ENCODE measurements at places on chromosomes 1 and 21.

DNA sequence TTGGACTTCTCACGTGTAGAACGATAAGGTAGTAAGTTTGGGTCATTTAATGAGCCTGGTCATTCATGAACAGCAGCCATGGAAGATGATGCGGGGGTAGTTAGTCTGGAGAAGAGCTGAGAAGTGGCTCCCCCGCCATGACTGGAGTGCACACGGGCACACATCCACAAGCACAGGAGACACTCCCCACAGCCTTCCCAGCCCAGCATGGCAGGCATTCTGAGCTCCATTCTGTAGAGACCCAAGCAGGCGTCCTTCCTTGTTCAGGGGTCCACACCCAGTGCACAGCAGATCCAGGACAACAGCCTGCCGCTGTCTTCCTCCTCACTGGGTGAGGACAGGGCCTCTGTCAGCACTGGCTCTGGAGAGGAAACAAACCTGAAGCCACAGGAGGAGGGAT lies 57.0 kb downstream of the SCCPDH start:
- H3K4me3 ChIP-seq: no peak overlapping the region
- H3K36me3 ChIP-seq: peaks cover 29% of the 10 kb centered on the region
- no peak for DNase-seq
- H3K4me1 ChIP-seq: no peaks in the 10 kb centered on the region
- H3K27me3 ChIP-seq: no peaks in the 10 kb centered on the region
- peak overlapping the region; percentile 56 for H3K27ac ChIP-seq

DNA sequence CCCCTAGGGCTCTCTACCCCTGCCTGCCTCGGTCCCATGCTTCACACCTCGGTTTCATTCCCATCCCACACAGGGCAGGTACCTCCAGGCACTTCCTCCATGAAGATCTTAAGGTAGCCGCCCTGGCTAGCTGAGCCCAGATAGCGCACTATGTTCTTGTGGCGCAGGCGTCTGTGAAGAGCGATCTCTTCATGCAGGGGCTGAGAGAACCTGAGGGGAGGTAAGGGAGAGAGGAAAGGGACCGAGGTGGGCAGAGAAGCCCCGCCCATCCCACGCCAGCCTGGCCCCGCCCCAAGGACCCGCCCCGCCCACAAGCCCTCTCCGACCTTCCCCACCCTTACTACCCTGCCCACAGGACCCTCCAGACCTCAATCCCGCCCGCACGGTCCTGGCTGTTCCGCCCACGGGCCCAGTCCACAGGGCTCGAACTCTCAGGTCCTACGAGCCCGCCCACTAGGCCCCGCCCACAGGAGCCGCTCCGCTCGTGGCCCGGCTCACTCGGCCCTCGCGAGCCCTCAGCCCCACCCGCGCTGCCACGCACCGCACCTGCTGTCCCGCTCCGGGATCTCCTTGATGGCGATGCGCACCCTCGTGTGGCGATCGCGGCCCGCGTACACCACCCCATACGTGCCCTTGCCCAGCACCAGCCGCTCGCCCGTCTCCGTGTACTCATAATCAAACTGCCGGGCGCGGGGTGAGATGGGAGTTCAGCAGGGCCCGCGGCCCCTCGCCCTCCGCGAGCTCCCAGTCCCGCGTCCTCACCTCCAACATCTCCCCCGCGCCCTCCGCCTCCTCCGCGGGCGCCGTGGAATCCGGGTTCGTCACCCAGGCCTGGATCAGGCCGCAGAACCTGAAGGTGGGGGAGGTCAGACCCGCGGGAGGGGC lies 6.4 kb downstream of the MAP3K6 start:
- H3K4me3 ChIP-seq: peak overlapping the region; percentile 62
- peaks cover 1% of the 10 kb centered on the region for H3K36me3 ChIP-seq
- no peak for DNase-seq
- peaks cover 23% of the 10 kb centered on the region for H3K4me1 ChIP-seq

GRCh38 chr1:5232537-5232936 lies 578.1 kb downstream of the AJAP1 start:
- H3K27ac ChIP-seq: no peak overlapping the region
- no peaks in the 10 kb centered on the region for H3K4me1 ChIP-seq
- no peak for DNase-seq
- peaks cover 42% of the 10 kb centered on the region for H3K27me3 ChIP-seq

- peaks cover 49% of the 10 kb centered on the region for H3K4me1 ChIP-seq
- H3K27me3 ChIP-seq: no peaks in the 10 kb centered on the region
- H3K36me3 ChIP-seq: peaks cover 33% of the 10 kb centered on the region
- H3K4me3 ChIP-seq: no peak overlapping the region
Measured at GRCh38 chr1:203640117-203640516, 13.5 kb downstream of the ATP2B4 start.

DNA sequence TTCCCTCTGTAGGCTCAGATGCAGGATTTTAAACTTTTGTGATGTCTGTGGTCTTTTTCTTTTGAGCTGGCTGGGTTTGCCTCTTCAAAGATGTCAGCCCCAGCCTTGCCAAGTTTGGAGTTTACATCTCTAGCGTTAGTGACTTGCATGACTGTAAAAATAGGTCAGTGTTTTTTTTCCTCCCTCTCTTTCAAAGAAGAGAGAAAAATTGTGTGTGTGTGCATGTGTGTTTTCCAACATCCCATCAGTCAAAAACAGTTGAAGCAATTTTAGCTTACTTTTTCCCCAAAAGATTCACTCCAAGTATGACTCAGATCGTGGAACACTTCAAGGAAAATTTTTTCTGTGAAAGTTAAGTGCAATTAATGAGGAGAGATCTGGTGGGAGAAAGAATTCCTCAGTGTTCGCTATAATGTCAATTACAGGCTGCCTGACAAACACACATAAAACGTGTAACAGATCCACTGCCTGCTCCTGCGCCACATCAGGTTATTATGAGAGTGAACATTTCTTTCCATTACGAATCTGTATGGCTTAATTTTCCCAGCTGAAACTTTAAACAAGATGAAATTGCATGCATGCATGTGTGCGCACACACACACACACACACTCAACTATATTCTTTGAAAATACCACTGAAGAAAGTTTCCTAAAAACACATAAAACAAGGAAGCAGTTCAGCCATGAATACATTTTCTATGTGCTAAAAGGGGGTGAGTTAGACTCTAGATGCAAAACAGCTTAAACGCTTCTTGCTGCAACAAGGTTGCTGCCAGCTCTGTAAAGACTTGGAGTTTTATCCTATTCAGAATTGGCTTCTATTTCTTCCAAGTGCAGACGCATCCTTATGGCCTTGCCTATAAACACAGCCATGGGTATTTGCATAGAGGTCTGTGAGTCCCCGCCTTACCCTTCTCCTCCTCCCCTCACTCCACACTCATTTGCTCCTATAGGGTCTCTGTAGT lies 55.5 kb downstream of the TLR5 start:
- peak overlapping the region; percentile 9 for H3K4me3 ChIP-seq
- no peaks in the 10 kb centered on the region for H3K27me3 ChIP-seq
- no peaks in the 10 kb centered on the region for H3K36me3 ChIP-seq

- H3K4me3 ChIP-seq: no peak overlapping the region
- peaks cover 9% of the 10 kb centered on the region for H3K36me3 ChIP-seq
- H3K4me1 ChIP-seq: peaks cover 26% of the 10 kb centered on the region
Measured at GRCh38 chr1:227759341-227760300, 24.4 kb downstream of the SNAP47 start.

DNA sequence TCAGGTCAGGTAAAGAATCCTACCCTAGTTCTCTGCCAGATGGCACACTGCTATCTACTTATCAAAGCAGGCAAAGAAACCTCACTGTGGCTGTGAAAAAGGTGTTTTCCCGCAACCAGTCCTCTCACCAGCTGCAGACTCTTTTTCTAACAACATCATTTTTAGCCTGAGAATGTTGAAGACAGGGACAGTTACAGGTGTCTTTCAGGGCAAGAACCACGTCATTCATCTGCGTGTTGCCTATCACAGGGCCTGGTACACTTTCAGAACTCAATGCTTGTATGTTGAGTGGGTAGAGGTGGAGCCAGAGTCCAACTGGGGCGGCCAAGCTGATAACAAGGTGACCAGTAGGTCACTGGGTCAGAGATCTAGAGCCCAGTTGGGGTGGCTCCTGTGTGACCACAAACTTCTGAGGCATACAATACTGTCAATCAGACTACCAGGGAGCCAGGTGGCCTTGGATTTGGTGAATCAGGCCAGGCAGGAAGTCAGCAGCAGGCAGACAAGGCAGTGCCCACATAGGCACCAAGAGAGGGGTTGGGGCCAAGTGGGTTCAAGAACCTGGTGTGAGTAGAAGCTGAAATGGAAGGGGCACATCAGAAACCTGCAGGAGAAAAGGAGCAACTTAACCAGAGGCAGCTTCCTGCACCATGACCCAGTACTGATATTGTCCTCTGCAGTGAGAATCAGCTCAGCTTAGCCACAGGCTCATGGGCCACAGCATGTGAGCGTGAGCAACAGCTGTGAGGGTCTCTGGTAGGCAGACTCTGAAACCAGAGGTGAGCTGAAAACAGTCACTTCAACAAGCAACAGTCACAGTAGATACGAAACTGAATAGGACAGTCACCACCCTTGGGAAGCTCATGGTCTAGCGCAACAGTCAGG lies 123.6 kb downstream of the DTL start:
- H3K4me3 ChIP-seq: no peak overlapping the region
- no peak overlapping the region for H3K27ac ChIP-seq
- H3K4me1 ChIP-seq: peaks cover 8% of the 10 kb centered on the region
- no peaks in the 10 kb centered on the region for H3K27me3 ChIP-seq

- peaks cover 7% of the 10 kb centered on the region for H3K27me3 ChIP-seq
- H3K4me1 ChIP-seq: no peaks in the 10 kb centered on the region
- H3K4me3 ChIP-seq: no peak overlapping the region
Measured at GRCh38 chr1:48851638-48852037, 74.9 kb upstream of the BEND5 start.

DNA sequence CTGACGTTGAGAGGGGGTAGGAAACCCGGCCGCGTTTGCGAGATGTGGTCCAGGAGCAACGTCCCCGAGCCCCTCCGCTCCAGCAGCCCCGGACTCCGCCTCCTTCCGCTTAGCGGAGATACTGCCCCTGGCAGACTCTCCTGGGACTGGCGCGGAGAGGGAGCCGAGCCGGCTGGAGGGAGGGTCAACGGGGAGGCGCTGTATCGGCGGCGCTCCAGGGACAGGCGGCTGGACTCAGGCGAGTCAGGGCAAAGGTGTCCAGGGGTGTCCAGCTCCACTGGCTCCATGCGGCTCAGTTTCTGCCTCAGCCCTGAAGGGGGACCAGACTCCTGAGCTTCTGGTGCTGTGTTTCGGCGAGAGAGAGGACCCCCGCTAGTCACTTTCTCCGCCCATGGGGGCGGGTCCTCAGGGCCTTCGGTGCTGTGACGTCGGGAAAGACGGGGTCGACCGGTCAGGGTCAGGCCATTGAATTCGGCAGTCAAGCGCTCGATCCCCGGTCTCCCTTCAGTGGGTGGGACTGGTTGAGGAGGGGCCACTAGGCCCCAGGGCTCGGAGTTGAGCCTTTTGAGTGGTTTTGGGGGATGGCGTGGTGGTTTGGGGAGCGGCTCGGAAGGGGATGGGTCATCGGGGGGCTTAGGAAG lies 2.8 kb upstream of the LIX1L start:
- H3K4me1 ChIP-seq: peaks cover 54% of the 10 kb centered on the region
- H3K27me3 ChIP-seq: peaks cover 58% of the 10 kb centered on the region
- no peaks in the 10 kb centered on the region for H3K36me3 ChIP-seq
- peak overlapping the region; percentile 86 for H3K4me3 ChIP-seq

GRCh38 chr1:61124696-61125095 lies 42.3 kb downstream of the NFIA start:
- no peak overlapping the region for H3K4me3 ChIP-seq
- peaks cover 6% of the 10 kb centered on the region for H3K36me3 ChIP-seq
- H3K4me1 ChIP-seq: peaks cover 67% of the 10 kb centered on the region
- H3K27ac ChIP-seq: peak overlapping the region; percentile 92

DNA sequence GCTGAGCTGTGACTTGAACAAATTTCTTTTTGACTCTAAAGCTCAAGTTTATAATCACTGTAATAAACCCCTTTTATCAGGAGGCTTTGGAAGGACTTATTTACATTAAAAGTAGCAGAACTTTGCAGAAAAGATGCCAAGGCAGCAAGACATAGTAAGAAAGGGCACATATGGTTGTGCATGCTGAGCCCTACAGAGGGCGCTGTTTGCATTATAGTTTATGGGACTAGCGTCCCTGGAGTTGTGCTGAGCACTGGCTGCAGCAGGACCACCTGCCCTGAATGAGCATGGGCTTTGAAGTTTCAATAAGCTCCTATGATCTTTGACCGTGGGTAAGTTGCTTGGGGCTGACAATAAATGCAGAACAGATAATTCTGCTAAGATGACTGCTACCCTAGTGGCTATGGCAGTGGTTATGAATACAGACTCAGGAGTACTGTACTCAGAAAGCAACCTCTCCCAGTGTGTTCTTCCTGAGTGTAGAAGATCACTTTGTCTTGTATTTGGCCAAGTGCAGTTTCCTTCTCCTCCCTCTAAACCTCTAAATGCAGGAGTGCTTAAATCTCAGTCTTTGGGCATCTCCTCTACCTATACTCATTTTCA lies 45.4 kb upstream of the USP1 start:
- DNase-seq: no peak
- no peaks in the 10 kb centered on the region for H3K36me3 ChIP-seq
- no peak overlapping the region for H3K27ac ChIP-seq
- H3K4me1 ChIP-seq: peaks cover 30% of the 10 kb centered on the region
- peaks cover 13% of the 10 kb centered on the region for H3K27me3 ChIP-seq

- H3K36me3 ChIP-seq: peaks cover 2% of the 10 kb centered on the region
- no peak for DNase-seq
- no peak overlapping the region for H3K27ac ChIP-seq
- H3K4me1 ChIP-seq: peaks cover 10% of the 10 kb centered on the region
- H3K27me3 ChIP-seq: no peaks in the 10 kb centered on the region
Measured at GRCh38 chr21:43786300-43786806, 3.0 kb upstream of the RRP1 start.

DNA sequence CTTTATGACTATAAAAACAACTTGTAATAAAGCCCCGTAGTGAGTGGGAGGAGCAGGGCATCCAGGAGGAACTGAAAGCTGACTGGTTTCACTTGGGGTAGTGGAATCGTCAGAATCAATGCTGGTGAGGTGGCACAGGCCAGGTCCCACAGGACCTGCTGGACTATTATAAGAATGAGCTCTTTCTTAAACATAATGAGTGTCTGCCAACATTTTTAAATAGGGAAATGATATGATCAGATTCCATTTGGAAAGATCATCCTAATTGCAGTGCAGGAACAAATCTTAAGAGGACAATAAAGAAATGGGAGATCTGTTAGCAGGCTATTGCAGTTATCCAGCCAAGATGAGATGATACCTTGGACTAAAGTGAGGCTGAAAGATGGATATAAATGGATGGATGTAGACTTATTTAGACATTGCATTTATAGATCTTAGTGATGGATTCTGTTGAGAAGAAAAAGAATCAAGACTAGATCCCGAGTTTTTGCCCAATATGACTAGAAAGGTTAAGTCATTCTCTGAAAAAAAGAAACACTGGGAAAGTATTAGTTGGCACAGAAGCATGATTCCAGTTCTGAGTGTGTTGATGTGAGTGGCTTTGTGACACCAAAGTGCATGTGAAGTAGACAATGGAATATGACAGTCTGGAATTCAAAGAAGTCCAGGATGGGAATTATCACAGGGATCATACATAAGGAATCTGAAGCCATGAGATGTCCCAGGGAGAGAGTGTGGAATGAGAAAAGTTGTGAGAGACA lies 153.3 kb upstream of the SGIP1 start:
- no peak for DNase-seq
- no peaks in the 10 kb centered on the region for H3K4me1 ChIP-seq
- peaks cover 8% of the 10 kb centered on the region for H3K36me3 ChIP-seq
- H3K27me3 ChIP-seq: no peaks in the 10 kb centered on the region
- no peak overlapping the region for H3K4me3 ChIP-seq
